ENCODE measurements at places on chromosomes 6 and 20.

GRCh38 chr6:17054647-17055046 is 47.2 kb upstream of the STMND1 start:
- DNase-seq, result no peak

GRCh38 chr6:119148098-119148824 is 69.8 kb upstream of the FAM184A start:
- no peak for DNase-seq

DNA sequence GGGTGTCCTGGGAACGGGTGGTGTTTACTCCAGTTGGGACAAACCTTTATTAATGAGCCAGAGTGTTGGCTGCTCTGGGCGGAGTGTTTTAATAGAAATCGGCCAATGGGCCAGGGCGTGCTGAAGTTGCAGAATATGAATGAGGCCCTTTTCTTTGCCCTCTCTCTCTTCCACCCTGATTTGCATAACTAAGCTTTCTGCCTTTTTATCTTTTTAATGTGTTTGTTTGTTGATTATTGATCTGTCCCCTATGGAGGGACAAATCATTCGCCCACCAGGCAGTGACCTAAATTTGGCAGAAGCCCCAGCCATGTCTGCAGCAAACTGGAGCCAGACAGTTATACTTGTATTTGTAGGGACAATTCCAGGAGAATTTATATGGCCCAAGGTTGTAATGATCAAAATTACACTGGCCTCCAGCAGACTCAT is 420.9 kb downstream of the PREX1 start:
- DNase-seq, result no peak

DNA sequence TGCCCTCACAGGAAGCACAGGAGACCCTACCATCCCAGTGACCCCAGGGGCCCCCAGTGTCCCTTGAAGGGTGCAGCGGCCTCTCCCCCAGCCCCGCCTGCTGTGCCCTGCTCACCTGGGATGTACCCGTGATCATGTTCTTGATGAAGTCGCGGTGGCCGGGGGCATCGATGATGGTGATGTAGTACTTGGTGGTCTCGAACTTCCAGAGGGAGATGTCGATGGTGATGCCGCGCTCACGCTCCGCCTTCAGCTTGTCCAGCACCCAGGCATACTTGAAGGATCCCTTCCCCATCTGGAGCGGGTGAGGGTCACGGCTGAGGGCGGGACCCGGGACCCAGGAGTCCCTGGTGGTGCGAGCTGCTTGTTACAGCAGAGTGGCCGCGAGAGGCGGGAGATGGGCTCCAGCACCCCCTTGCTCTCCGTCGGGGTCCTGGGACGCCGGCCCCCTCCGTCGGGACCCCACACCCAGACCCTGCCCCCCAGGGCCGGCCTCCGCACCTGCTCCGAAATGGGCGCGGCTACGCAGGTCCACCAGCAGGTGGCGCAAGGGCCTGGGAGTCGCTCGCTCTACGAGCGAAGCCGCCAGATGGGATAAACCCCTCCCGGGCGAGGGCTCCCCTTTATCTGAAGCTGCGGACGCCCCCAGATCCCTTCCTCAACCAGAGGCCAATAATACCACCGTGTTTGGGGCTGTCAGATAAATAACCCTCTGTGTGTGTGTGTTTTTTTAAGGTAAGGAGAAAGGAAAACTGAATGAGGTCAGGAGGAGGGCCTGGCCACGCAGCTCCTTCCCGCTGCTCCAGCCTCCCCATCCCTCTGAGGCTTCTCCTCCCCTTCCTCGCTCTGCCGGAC is 2.9 kb downstream of the EEF1A2 start:
- DNase-seq, result peak; percentile 80

DNA sequence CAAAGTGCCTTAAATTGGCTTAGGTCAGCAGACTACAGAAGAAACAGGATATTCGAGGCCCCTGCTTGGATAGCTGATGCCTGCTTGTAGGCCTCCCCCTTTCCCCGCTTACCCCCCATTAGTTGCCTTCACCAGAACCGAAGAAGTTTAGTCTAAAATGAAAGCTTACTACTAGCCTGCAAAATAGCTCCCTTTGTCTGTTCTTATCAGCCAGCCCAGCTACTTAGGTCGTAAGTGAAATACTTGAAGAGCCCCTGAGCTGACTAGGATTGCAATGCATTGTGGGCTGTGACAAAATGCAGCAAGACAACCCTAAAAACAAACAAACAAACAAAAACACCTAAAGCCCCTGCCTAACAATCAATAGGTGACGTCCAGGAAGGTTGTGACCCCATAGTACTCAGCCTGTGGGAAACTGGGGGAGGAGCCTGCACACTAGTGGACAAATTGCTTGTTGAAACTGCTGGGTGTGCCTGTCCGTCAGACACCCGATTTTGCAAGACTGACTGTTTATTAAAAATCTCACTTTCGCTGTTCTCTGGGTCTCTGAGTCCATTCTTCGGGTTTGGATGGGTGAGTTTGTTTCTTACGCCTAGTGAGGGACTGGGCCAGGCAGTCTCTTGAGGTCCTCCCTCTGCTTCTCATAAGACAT is 105.0 kb upstream of the DUSP22 start:
- DNase-seq, result no peak

DNA sequence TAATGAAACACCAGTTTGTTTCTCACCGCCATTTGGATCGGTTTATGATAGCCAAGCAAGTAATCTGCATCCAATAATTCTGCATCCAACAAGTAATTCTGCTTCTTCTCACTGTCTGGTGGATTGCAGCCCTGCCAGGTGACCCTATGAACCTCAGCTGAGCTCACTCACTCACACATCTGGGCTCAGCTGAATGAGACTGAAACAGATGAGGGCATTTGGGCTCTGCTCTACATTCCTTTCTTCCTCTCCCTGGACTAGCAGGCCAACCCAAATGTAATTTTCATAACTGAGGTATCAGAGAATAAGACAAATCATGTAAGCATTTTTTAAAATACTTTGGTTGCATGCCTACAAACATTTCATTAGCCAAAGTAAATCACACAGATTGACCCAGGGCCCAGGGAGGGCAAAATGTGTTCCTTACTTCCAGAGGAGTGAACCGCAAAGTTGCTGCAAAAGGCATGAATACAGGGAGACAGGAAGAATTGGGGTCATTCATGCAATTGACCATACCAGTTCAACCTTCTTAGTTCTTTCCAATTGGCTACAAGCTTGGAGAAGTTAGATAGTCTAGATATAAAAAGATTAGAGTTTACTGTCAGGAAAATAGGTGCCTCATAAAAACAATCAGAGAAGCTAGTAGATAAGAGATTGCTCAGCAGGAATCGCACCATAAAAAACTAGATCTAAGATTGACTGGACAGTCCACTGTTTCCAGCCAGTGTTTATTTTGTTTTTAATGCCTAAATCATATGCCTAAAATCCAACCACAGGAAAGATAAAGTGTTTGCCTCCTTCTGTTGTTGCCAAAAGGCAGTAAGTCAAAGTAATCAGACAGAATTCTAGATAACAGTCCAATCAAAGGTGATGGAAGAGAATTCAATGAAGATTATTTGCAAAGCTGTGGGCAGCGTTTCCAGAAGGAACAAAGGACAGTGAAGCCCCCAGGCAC is 43.7 kb downstream of the CBLN4 start:
- no peak for DNase-seq

GRCh38 chr6:167573461-167574215 is 248.8 kb downstream of the TTLL2 start:
- no peak for DNase-seq

DNA sequence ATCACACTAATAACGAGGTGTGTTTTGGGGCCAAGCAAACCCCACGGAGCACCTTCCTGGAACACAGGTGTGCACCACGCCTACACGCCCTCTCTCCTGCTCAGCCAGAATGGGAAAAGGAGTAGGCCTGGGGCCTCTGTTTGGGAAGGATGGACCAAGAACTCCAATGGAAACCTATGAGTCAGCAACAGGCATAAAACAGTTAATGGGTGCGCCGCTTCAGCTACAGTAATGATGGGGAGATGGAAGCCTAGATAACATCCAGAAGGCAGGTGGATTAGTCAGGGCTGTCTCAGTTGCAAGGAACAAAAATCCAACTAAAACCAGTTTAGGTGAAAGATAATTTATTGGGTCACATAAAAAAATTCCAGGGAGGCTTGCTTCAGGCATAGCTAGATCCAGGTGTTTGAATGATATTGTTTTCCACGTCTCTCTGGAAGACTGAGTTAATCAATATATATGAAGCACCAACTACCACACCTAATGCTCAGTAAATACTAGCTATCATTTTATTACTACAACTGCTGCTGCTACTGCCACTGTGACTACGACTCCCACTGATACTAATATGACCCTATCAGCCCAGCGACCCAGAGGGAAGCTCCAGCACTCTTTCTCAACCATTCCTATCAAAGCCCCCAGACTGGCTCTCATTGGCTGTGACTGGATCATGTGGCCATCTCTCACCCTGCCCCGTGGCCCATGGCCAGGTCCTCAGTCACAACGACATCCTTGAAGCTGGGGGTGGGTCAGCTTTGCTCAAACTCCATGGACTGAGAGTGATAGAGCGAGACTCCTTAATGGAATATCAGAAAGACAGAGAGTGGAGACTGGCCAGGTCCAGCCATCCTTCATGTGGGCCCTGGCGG is 155.2 kb upstream of the PTPN1 start:
- DNase-seq, result no peak

GRCh38 chr20:56798634-56799033 is 169.5 kb downstream of the TFAP2C start:
- DNase-seq, result no peak

Data from activated T-cell treated with anti-CD3 and anti-CD28 coated beads for 1 hour (primary cell).